H7 (cell line): ENCODE measurements at places on chromosomes 6 and 20. TPM values are rescaled to one million over a fixed set of nuclear protein-coding genes. Genes with fewer than 3 reads are reported as not detected.

DNA sequence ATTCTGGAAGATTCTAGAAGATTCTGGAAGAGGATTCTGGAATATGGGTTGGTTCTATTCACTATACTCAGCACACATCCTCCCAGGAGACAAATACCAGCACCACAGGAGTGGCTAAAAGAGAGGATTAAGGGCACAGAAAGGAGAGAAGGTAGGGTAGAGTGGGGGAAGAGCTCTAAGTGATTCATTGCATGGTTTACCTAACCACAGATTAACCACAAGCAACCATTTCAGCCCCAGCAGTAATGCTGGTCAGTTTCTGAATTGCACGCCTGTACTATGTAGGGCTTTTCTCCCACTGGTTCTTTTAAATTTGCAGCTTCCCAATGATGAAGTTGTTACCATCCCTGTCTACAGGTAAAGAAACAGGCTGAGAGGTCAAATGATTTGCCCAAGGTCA is 192.7 kb upstream of the PMEPA1 start:
- no peak for DNase-seq

DNA sequence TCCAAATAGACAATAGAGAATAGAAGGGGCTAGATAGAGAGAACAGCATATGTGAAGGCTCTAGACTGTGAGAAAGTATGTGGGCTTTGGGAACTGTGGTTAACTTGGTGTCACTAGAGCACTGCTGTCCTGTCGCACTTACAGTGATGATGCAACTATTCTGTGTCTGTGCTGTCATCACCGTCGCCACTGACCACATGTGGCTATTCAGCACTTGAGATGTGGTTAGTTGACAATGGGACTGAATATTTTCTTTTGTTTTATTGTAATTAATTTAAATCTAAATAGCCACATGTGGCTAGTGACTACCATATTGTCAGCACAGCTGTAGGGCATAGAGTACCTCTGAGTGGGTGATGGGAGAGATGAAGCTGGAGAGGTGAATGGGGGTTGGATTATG is 39.0 kb upstream of the IFNGR1 start:
- no peak for DNase-seq

DNA sequence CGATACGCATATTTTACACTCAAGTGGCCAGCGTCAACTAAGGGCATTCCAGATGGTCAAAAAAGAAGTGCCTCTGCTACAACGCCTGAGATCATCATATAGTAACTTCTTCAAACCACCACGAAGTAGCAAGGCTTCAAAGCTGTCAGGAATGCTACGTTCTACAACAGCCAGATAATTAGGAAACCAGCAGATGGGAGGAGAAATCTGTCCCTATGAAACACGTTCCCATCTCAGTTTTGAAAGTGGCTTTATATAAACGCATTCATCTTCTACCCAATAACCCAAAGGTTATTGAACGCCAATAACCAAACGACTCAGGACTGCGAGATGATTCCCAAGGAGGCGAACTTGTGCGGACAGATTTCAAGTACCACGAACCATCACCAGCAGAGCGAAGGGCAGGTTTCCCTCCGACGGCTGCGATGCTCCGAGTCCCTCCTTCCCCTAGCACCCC is 1.2 kb downstream of the ABHD12 start:
- no peak for DNase-seq

DNA sequence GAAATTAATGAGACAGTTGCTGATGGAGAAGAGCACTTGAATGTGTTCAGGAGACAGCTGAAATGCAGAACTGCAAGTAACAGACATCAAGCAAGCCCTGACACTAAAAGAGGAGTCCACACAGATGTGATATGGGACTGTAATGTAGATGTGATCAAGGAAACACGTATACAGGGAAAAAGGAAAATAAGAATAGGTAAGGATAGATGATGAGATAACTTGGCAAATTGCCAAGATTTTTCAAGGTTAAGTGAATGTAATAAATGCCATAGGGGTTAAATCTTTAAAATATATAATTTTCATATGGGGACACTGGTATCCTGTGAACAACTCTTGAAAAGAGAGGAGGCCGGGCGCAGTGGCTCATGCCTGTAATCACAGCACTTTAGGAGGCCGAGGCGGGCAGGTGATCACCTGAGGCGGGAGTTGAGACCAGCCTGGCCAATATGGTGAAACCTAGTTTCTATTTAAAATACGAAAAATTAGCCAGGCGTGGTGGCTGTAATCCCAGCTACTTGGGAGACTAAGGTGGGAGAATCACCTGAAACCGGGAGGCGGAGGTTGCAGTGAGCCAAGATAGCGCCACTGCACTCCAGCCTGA is 7.2 kb upstream of the SNX14 start:
- DNase-seq, result no peak

GRCh38 chr6:118905851-118906250 is 11.9 kb downstream of the ASF1A start:
- DNase-seq, result no peak

GRCh38 chr20:32034581-32035425 is 17.2 kb upstream of the HCK start:
- DNase-seq, result no peak

DNA sequence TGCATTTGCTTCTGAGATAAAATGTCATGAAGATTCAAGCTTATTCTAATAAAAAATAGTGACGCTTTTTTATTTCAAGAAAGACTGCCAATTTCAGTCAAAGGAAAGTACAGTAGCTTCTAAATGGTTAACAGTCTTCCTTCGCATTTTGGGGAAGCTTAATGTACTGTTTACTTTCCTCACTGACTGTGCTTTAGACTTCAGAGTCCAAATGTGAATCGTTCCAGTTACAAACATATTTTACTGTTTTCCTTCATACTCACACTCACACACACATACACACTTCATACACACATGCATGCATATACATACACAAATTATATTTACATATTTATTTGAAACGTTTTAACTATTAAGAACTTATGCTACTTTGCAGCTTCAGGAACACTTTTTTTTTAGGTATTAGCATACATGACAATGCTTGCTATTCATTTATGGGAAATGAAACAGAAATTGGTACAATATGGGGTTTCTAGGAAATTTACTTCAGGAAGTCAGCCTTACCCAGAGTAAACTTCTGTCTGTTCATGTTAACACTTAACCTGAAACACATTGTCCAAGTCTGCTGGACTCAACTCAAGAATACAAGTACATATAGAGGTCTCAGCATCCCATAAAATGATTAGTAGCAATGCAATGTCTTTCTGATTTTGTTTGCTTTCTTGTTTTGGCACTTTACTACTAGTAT is 145.4 kb downstream of the RPS12 start:
- no peak for DNase-seq

LZTS3 gene
- 10.2 and 11.0 TPM in 2 replicates for total RNA-seq

COL19A1 gene
- total RNA-seq, result not detected in 2 replicates

- peak; percentile 47 for DNase-seq
These were observed 43.4 kb downstream of the SPDEF start for GRCh38 chr6:34512738-34513115.

C20orf202 gene
- total RNA-seq, result 0.26 TPM in 1 of 2 replicates, not detected in the other

- DNase-seq, result no peak
These were observed 341.2 kb upstream of the MAP3K7 start for GRCh38 chr6:90928051-90928450.

DNA sequence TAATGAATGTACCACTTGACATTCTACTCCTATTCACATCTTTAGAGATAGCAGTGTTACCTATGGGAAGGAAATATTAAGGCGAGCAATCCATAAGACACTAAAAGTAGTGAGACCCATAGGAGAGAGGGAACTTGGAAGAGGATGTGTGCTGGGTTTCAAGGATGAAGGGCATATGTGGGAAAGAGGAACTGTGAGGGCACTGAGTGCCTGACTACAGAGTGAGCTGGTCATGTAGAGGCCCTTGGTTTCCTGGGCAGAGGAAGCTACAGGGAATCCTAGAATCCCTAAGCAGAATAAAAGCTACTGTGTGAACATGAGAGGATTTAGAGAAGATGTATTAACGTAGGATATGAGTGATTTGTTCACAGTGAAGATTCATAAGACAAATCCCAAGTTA is 262.8 kb downstream of the FARS2 start:
- DNase-seq, result no peak

GRCh38 chr6:7381092-7381491 is 8.4 kb downstream of the CAGE1 start:
- DNase-seq, result no peak

- peak; percentile 30 for DNase-seq
These were observed 1.3 kb upstream of the NDUFAF4 start for GRCh38 chr6:96899019-96899418.

MAP3K7 gene
- total RNA-seq, result 35.2 and 46.8 TPM in 2 replicates

DNA sequence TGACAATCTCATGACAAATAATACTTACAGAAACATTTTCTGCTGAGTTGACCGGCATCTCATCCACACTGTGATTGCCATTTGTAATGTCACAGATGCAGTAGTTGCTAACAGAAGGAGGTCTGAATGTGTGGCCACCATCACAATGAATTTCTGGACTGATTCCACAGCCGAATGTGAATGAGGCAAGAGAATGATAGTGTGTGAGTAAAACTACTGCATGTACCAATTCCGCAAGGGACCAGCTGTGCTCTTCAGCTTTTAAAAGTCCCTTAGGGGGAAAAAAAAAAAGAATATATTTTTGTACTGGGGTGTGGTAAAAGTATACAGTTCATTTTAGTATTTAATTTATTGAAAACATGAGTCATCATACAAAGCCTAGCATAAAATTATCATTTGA is 96.2 kb downstream of the SESN1 start:
- DNase-seq, result no peak

RUNX2 gene
- total RNA-seq, result 0.14 and 0.18 TPM in 2 replicates

GRCh38 chr20:21901470-21902275 is 196.2 kb downstream of the PAX1 start:
- DNase-seq, result no peak

COMMD7 gene
- total RNA-seq, result 49.7 and 52.6 TPM in 2 replicates

HLA-DQB2 gene
- not detected in 2 replicates for total RNA-seq

DNA sequence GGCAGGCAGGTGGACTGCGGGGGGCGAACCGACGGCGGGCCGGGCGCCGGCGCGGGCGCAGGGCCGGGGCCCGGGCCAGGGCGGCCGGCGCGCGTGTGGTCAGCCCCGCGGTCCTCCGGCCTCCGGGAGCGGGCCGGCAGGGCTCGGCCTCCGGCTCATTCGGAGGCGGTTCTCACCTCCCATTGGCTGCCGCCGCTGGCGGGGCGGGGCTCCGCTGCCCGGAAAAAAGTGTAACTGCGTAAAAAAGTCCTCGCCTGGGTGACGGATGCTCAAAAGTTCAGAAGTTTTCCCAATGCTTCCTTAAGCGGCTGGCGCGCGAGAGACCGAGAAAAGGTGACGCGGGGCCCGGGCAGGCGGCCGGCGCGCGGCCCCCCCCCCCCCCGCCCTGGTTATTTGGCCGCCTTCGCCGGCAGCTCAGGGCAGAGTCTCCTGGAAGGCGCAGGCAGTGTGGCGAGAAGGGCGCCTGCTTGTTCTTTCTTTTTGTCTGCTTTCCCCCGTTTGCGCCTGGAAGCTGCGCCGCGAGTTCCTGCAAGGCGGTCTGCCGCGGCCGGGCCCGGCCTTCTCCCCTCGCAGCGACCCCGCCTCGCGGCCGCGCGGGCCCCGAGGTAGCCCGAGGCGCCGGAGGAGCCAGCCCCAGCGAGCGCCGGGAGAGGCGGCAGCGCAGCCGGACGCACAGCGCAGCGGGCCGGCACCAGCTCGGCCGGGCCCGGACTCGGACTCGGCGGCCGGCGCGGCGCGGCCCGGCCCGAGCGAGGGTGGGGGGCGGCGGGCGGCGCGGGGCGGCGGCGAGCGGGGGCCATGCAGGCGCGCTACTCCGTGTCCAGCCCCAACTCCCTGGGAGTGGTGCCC is at the start of gene FOXC1:
FOXC1 (plus strand) TSS at position 268 of the 849 bp plus-strand sequence; CDS start at position 799, 531 bp downstream.
- peak; percentile 97 for DNase-seq

ASIP gene
- total RNA-seq, result not detected in 2 replicates

- DNase-seq, result no peak
These were observed 183.4 kb downstream of the ADGRG6 start for GRCh38 chr6:142485256-142485655.

- no peak for DNase-seq
These were observed 192.4 kb upstream of the MYLIP start for GRCh38 chr6:15936503-15936902.

HLA-DQB1 gene
- under 0.01 TPM in 1 of 2 replicates, not detected in the other for total RNA-seq

DNA sequence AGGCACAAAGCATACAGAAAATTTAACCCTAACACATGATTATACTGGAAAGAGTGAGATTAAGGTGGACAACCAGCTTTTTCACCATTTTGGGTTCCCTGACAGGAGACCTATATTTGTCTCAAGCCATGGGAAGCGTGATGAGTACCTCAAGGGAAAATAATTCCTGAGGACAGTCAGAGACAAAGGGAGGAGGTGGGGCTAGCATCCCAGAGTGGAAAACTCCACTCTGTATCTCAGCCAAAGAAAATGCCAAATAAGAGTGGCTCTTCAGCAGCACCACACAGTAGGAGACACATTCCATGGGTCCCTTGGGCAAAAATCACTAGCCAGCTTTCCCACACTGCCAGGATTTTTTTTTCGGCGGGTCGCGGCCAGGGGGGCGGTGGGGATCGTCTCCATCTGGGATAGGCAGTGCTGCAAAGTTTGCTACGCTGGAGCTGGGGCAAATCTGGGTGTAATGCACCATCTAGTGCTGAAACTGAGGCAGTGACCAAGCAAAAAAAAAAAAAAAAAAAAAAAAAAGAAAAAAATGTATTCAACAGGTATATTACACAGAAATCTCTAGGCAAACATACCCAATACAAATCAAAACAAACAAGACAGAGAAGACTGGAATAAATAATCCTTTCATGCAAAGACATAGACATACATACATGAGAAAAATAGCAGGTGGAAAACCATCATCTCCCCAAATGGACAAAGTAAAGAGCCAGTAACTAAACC is 77.3 kb upstream of the SLC35F1 start:
- peak; percentile 65 for DNase-seq

DTD1 gene
- total RNA-seq, result 54.2 and 54.8 TPM in 2 replicates

RNF182 gene
- 6.1 and 7.0 TPM in 2 replicates for total RNA-seq
